ENCODE measurements at places on chromosomes 12 and 14. TPM values are rescaled to one million over a fixed set of nuclear protein-coding genes. Genes with fewer than 3 reads are reported as not detected.

DNA sequence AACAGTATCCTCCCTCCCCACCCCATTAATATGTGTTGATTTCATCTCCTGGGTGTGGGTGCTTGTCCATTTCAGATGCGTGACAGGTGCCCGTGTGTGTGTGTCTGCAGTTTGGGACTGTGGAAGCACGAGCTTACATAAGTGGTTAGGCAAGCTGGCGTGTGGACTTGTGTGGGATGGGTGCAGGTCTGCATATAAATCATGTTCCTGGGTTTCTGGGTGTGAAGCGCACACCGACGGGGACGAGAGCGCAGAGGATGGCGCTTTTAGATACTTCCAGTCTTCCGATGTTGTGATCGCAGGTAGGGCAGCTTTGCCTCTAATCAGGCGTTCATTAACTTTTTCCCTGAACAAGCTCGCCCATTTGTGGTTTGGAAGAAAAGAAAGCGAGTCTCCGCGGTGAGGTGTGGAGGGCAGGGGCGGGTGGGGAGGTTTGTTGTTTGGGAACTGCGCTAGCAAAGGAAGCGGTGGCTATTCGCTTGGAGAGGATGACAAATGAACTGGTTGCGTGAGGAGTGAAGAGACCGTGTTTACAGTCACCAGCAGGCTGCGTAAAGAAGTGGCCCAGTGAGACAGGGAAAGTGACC lies 865 bp downstream of the RGS6 start:
- peak; percentile 9 for DNase-seq

The ZFHX2 gene
- 0.28 TPM for total RNA-seq

The CDH24 gene
- 6.7 TPM for total RNA-seq

The NANOG gene
- total RNA-seq: 1.9 TPM

DNA sequence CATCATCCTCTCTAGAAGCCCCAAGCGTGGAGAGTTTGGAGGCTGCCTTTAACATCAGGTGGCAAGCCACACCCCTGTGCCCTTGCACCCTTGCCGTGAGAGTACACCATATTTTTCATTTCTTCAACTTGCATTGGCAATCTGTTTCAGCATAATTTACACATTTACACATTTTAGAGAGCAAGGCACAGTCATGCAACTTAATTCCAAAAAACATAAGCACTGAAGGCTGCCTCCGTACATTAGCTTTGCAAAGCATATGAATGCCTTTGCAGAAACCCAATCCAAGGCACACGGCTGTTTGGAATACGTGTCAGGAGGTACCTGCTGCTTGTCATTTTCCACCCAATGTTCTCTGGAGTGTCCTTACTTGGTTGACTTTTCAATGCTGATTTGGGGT lies 833.1 kb downstream of the VRK1 start:
- no peak for DNase-seq

- DNase-seq: no peak
Observed at GRCh38 chr14:41423503-41423902, 183.2 kb upstream of the LRFN5 start.

The MLXIP gene
- total RNA-seq: 5.6 TPM

DNA sequence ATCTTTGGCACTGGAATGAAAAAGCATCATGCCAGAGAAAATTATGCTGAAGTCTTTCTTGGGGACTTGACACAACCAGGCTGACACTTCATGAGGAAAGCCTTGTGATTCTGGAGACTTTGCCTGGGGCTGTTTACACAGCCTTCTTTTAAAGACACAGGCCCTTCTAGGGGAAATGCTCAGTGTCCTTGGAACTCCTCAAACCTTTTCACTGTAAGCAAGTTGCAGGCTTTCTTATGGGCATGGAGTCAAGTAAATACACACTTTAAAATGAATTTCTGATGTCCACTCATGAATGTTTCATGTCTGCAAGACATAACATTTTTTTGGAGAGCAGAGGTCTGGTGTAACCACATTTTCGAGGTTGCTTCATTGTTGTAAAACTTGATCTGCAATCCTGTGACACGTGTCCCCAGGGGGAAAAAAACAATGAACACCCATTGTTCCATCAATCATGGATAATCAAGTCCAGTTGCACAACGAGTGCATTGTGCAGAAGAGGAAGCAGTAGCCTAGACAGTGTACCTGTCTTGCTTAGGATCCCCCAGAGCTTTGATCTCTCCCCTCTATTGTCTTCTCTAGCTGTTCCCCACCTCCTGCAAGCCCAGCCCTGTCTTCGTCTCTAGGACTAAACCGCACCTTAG lies 155.1 kb upstream of the PRICKLE1 start:
- peak; percentile 71 for DNase-seq

DNA sequence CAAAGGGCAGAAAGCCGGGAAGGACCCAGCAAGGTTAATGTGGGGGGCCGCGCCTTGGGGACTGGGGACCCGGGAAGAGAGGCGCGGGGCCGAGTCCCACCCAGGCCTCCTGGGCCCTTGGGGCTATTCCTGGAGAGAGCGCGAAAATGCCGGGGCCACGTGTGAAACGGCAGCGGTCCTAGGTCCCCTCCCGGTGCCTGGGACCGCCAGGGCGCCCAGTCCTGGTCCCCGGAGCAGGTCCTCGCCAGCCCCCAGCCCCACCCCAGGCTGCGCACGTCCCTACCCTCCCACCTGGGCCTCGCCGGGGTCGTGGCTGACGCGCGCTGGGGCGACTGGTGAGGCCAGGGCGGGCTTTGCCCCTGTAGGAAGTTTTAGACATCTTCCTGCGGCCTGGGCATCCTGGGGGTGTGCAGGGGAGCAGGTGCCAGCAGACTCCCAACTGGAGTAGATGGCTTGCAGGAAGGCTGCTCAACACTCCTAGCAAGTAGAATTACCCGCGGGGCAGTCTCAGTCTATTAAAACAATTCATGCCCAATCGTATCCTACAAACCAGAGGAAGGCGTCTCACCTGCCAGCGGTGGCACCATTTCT lies 708 bp downstream of the FAR2 start:
- DNase-seq: no peak

GRCh38 chr14:33165144-33165925 lies 226.7 kb downstream of the NPAS3 start:
- peak; percentile 5 for DNase-seq

GRCh38 chr12:68803948-68804656 lies 3.9 kb upstream of the MDM2 start:
- no peak for DNase-seq

DNA sequence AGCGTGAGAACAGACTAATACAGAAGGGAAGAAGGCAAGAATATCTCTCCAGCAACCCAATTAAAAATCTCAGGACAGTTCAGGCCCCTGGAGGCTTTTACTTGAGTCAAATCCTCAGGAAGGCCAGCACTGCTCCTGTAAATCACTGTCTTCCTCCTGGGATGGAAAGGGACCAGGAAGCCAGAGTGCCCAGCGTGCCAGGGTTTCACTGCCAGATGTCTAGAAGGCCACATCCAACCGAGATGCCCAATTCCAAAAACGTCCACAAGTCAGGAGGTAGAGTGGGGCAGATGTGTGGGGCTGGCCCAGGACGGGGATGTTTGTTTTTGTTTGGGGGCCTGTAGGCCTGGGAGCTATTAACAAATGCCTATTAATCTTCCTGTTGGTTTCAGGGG lies 332.0 kb downstream of the MED13L start:
- no peak for DNase-seq

DNA sequence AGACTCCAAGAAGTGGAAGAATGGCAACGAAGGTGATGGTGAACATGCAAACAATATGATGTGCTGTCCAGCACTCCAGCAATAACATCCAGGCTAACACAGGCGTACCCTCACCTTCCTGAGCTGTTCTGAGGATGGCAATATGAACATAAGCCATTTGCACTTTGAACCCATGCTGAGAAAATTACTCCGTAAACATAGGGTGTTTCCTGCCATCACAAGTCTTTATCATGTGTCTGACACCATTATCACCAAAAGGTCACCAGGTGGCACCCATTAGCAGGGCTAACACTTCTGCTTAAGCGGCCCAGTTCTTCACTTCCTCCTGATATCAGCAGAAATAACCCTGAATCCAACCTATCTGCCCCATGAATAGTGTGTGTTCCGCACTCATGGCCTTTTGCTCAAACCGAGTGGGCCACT lies 482.8 kb downstream of the MED13L start:
- peak; percentile 52 for DNase-seq

DNA sequence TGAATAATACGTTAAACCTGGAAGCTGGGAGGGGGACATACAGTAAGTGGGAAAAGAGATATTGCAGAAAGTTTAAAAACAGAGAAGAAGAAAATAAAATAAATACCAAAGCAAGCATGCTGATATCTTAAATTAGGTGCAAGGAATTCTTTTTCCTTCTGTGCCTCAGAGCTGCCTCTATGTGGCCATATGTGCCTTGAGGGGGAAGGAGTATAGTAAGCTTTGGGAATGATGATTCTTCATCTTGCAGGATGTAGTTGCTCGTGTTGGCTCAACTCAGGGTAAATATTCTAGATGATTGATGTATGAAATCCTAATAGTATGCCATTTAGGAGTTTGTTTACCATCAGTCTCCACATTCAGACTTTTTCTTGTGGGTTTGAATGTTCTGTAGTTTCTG lies 251.4 kb downstream of the RGS6 start:
- no peak for DNase-seq

DNA sequence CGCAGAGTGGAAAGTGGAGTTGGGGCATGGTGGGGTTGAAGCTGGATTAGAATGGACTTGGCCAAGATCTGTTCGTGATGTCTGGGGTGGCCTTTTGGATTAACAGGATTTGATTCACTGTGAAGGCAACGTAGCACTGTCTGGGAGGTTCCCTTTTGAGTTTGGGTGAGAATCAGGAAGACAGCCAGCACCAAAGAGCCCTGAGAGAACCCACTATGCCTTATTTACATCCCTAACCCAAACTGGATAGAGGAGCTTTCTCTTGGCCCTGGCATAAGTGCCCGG lies 269.6 kb downstream of the ZFP36L1 start:
- no peak for DNase-seq

DNA sequence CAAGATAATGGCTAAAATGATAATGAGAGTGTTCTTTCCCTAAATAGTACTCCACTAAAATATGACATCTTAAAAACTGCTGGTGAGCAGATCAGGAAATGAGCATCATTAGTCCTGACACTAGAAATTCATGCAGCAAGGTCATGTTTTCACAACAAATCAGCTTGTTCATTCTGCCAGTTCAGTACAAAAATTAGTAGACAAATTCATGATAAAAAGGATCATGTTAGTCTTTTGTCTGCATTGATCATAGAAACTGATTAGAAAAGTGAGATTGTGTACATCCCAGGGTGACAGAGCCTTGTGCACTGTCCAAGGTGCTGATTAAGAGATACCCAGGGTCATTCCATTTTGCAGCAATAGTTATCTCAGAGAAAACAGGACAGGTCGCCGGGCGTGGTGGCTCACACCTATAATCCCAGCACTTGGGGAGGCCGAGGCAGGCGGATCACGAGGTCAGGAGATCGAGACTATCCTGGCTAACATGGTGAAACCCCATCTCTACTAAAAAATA lies 163.6 kb downstream of the RIMBP2 start:
- peak; percentile 30 for DNase-seq

DNA sequence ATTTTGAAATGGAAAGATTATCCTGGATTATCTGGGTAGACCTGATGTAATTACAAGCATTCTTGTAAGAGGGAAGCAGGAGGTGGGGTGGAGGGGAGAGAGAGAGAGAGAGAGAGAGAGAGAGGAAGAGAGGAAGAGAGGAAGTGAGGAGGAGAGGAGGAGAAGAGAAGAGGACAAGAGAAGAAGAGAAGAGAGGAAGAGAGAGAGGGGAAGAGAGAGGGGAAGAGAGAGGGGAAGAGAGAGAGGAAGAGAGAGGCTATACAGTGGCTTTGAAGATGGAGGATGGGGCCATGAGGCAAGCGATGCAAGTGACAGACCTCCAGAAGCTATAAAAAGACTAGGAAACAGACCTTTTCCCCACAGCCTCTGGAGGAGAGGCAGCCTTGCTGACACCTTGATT lies 13.7 kb upstream of the CHST11 start:
- DNase-seq: no peak

DNA sequence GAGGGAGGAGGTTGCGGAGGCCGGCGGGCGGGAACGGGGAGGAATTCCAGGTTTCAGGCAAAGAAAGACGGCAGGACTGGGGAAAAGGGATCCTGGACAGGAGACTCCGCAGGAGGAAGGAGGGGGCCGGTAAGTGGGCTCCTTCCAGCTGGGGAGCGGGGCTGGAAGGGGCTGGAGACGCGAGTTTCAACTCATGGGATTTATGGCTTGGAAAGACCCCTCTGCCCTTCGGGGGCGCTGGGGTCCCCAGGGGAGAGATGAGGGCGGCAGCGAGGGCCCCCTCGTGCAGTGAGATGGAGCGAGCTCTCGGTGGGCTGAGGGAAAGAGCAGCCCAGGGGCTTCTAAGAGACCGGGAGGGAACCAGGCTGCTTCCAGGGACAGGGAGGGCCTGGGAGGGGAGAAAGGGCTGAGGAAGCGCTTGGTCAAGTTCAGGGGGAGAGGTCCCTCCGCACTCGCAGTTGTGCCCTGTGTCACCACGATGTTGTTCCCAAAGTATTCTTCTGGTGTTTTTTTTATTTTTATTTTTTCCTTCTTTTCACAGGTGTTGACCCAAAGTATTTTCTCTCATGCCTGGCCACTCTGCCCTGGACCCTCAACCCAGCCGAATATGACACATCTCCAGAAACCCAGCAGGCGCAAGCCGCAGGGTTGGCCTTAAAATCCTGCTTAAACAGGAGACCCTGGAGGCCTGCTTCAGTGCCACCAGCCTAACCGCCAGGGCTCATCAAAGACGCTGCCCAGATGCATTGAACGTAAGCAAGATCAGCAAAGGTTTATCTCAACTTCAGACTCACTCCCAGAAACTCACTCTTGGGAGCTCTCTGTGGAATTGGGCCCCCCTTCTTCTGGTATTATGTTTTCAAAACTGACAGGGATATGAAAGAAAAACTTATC lies 16.1 kb downstream of the TNFAIP2 start:
- DNase-seq: no peak

DNA sequence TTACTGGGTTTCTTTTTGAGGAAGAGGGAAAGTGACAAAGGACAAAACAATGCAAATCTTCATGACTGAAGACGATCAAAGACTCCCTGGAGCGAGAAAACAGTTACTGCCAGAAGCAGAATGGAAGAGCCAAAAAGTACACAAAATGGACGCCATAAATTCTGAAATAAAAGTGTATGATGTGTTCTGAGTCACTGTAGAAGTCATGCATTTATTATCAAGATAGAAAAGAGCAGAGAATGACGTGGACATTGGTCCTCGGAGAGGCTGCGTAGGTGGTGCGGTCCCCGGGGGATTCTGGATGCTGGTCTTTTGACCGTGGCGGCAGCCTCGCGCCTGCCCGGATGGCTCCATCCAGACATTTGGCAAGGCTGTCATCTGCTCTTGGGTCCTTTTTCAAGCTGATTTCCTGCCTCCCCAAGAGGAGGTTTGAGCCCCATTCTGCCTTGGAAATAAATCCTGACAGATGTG lies 52.8 kb downstream of the C14orf132 start:
- DNase-seq: no peak

DNA sequence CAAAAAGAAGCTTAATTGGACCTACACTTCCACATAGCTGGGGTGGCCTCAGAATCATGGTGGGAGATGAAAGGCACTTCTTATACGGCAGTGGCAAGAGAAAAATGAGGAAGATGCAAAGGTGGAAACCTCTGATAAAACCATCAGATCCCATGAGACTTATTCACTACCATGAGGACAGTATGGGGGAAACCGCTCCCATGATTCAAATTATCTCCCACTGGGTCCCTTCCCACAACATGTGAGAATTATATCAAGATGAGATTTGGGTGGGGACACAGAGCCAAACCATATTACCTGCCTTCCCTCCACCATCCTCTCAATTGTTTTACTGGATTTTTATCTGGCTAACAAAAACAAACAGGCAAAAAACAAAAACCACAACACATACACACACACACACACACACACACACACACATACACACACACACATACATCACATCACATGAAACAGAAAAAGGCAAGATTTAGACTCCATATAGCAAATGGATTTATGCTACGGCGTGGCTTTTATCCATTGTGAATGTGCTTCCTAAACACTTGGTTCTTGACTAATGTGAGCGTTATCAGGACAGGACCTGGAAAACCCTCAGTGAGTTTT lies 66.7 kb downstream of the ZFP36L1 start:
- no peak for DNase-seq

Data from hepatocyte (in vitro differentiated cells).